GM23248 (cell line): ENCODE measurements at places on chromosomes 1 and 21. TPM values are rescaled to one million over a fixed set of nuclear protein-coding genes. Genes with fewer than 3 reads are reported as not detected.

Gene ZYG11B
- 56.1 and 57.9 TPM in 2 replicates for total RNA-seq

Gene TMOD4
- not detected in 2 replicates for total RNA-seq

Gene CD53
- total RNA-seq = not detected in 2 replicates

Gene LIPI
- not detected in 2 replicates for total RNA-seq

Gene MPL
- not detected in 2 replicates for total RNA-seq

Gene CHAF1B
- 3.0 and 3.3 TPM in 2 replicates for total RNA-seq

Gene ALPL
- not detected in 2 replicates for total RNA-seq

Gene LRRC7
- not detected in 2 replicates for total RNA-seq

Gene HSD3B1
- total RNA-seq = not detected in 2 replicates

Gene IVL
- total RNA-seq = 0.76 and 1.1 TPM in 2 replicates

Gene DTL
- total RNA-seq = 8.2 and 10.5 TPM in 2 replicates

Gene PLA2G2A
- total RNA-seq = not detected in 2 replicates

Gene CASQ2
- total RNA-seq = not detected in 2 replicates

Gene SERTAD4
- 0.76 and 0.97 TPM in 2 replicates for total RNA-seq

Gene FCRL2
- total RNA-seq = not detected in 2 replicates

Gene CCDC27
- not detected in 2 replicates for total RNA-seq

Gene MIXL1
- total RNA-seq = not detected in 2 replicates

Gene LEFTY1
- total RNA-seq = not detected in 2 replicates

Gene PRRX1
- total RNA-seq = 179 and 191 TPM in 2 replicates

Gene SLC45A3
- total RNA-seq = 1.2 and 1.8 TPM in 2 replicates

Gene NTRK1
- 0.11 TPM in 1 of 2 replicates, not detected in the other for total RNA-seq

Gene BSND
- not detected in 2 replicates for total RNA-seq

Gene TBX15
- 32.2 and 38.7 TPM in 2 replicates for total RNA-seq

Gene GREM2
- total RNA-seq = 39.8 and 47.8 TPM in 2 replicates

Gene DNALI1
- 0.32 and 0.63 TPM in 2 replicates for total RNA-seq

Gene KRTAP19-1
- total RNA-seq = not detected in 2 replicates

Gene RRP1
- total RNA-seq = 22.3 and 25.2 TPM in 2 replicates

Gene SLC44A5
- not detected in 2 replicates for total RNA-seq

Gene GBP7
- total RNA-seq = not detected in 2 replicates

Gene DCDC2B
- total RNA-seq = not detected in 2 replicates

Gene NBPF10
- total RNA-seq = 2.3 and 3.2 TPM in 2 replicates

Gene CRNN
- total RNA-seq = not detected in 2 replicates

Gene CD2
- not detected in 2 replicates for total RNA-seq

Gene DDAH1
- total RNA-seq = 162 and 168 TPM in 2 replicates

Gene C1orf210
- total RNA-seq = not detected in 2 replicates

Gene CADM3
- not detected in 2 replicates for total RNA-seq

Gene TCHH
- total RNA-seq = 0.22 TPM in 1 of 2 replicates, not detected in the other

Gene CHIA
- not detected in 2 replicates for total RNA-seq

Gene VAV3
- total RNA-seq = under 0.01 and 0.63 TPM in 2 replicates

Gene HIPK1
- 23.6 and 26.2 TPM in 2 replicates for total RNA-seq

Gene TMEM52
- total RNA-seq = not detected in 2 replicates

Gene RGS8
- not detected in 2 replicates for total RNA-seq

Gene GRIK1
- total RNA-seq = not detected in 2 replicates

Gene OR10T2
- total RNA-seq = not detected in 2 replicates

Gene ZNF436
- 14.0 and 16.2 TPM in 2 replicates for total RNA-seq

Gene ADGRL2
- total RNA-seq = 41.6 and 43.4 TPM in 2 replicates

Gene NPL
- total RNA-seq = 1.0 and 5.0 TPM in 2 replicates

Gene SV2A
- 0.51 and 1.1 TPM in 2 replicates for total RNA-seq
